Smooth muscle cell of the brain vasculature (primary cell): ENCODE measurements at places on chromosomes 6 and 20.

DNA sequence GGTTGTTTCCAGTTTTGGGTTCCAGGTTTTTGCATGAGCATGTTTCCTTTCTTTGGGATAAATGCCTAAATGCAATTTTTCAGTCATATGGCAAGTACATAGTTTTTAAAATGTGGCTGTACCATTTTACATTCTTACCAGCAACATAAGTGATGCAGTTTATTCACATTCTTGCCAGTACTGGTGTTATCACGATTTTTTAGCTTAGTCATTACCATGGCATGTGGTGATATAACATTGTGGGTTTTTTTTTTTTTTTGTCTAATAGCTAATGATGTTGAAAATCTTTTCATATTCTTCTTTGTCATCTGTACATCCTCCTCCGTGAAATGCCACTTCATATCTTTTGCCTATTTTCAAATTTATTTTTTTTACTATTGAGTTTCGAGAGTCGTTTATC lies 2.9 kb upstream of the TDRD6 start:
- no peak for DNase-seq

DNA sequence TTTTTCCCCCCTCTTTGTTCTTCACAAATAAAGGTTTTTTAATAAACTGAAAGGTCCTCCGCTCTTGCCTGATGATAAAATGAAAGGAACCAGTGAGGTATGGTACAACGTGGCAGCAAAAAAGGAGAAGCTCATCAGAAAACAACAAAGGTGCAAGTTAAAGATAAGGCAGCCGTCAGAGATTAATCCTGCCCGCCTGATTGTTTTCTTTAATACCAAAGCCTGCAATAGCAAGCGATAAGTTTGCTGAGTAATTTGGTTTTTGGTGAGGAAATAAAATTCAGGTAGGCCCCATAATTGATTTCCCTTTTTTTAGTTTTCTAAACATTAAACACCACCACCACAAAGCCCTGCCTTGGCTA lies 177.9 kb downstream of the MBOAT1 start:
- no peak for DNase-seq

DNA sequence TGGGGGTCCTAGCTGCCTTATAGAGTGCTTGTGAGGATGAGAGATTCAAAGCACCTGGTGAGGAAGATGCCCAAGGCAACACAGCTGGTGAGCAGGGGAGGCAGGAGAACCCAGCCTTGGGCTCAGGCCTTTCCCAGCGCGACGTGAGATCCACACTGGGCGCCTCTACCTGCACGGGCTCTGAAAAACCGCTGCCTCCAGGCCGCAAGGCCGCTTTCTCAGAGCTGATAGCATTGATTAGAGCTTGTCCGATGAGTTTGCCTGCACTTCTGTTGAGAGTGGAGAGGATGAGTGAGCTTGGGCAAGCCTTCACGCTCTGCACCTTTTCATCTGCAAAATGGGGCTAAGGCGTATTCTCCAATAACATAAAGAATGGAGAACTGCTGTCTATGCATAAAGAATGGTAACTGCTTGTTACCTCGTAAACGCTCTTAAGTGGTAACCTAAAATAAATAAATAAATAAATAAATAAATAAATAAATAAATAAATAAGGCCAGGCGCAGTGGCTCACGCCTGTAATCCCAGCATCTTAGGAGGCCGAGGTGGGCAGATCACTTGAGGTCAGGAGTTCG lies 916 bp downstream of the PABPC1L start:
- DNase-seq, result no peak

DNA sequence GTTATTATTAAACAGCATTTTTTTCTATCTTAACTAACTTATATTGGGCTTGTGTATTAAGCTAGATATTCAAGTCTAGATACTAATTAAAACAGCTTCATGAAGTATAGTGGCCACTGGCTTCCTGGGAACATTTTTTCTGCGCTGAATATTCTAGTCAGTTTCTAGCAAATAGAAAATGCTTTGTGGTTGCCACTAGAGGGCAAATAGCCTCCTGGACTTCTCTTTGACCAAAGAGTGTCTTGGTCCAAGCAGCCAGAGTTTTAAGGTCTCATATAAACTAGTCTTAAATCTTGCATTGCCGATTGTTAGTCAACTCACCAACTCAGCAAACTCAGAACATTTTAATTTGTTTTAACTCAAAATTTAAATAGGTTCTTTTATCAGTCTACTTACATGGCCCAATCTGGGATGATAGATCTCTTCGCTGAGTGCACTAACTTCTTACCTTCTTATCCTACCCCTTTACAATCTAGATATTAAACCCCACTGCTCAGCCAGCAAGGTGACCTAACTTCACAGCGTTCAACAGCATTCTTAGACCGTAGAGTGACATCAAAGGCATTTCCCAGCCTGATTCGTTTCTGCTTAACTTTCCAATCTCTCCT lies 24.6 kb upstream of the ID4 start:
- no peak for DNase-seq

DNA sequence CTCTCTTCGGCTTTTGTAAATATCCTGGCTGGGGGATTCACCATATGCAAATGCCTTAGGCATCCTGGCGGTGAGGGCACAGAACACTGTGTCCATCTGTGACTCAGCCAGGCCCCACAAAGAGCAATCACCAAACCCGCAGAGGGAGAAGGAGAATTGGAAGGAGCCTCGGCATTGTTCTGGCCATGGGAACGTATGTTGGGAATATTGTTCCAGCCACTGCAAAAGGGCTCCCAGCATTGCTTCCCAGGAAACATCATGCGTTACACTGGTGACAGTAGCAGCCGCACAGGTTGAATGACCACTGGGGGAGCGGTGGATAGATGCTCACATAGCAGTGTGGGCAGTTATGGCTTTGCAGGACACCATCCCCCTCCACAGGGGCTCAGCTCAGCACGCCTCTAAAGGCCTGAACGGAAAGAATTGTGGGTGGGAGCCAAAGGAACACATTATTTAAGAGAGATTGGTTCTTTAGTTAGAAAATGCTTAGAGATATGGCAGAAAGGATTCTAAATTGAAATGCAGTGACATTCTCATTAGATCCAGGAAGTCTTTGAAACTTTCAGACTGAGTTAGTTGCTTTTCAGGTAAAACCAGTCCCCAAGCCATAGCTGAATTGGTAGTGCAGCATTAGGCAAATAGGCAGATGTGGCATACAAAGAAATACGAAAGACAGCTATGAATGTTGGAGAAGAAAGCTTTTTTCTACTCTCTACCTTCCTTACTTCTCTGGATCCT lies 104.3 kb downstream of the RNF144B start:
- no peak for DNase-seq

DNA sequence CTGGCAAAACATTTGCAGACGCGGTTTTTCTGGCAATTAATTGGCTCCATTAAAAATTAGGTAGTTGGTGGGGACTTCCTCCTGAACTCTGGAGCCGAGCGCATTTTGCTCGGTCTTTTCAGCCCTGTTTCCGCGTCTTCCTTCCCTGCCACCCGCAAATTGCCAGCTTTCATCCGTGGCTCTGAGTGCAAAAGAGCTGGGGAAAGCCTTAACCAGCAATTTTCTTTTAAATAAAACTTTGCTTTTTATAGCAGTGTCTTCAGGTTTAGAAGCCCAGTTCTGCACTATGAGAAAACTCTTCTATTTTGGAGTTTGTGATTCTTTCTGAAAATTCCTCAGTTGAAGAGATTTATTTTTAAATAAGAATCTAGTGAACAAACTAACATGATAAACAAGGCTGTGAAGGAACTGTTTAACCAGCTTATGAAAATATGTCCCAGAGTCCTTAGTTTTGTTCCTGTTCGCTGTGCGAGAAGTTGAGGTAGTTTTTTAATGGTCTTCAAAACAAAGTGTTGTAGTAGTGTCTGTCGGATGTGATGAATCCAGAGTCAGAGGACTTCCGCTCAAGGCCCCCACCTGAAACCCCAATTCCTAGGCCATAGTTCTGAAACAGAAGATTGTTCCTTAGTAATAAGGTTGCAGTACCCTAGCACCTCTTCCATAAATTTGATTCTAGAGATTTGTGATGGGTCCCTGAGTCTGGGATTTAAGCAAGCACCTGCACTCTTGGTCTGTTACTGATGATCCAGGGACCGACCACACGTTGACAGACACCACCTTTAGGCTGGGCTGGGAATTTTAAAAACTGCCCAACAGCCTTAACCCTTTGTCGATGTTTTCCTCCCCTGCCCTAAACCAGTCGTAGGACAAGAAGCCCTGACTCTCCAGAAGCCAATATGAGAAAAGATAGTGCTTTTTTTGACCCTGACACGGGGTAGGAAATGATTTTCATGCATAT lies 950 bp downstream of the KCTD20 start:
- no peak for DNase-seq

DNA sequence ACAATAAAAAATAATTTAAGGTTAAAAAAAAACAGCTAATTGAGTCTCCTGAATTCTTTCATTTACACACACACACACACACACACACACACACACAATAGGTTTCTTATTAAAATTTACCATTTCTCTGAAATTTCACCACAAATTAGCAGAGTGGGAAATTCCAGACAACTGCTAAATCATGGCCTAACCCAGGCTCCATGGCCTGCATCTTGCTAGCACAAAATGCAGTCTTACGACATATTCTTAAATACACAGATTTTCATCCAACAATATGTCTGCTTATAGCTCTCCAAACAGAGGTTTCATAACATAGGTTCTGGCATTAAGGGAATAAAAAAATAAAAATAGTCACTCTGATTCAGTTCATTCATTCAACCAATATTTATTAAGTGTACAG lies 46.9 kb downstream of the SOD2 start:
- no peak for DNase-seq

DNA sequence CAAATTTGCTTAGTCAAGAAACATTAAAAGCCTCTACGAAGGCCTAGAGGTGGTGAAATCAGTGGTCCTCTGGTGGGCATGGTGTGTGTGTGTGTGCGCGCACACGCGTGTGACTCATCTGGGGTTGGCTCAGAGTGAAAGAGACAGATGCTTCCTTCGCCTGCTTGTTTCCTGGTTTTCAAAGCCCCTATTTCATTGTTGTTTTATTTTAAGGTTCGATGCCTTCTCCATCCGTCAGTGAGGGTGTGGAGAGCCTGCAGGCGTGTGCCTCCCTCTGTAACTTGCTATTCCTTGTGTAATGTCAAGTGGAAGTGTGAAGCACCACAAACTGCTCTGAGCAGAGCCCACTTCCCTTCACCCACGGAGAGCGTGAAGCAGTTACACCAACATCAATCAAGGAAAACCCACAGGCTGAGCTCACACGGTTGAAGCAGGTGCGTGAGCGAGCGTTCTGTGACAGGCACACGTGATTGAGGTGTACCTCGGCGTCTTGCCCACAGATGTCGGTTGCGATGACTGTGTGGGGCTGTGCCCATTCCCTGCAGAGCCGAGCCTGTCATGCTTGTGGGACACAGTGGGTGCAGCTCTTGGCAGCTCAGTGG lies 233.9 kb downstream of the PRL start:
- no peak for DNase-seq

- no peak for DNase-seq
These were observed 1.6 kb downstream of the TPBG start for GRCh38 chr6:82365016-82365795.

- no peak for DNase-seq
These were observed 122.8 kb upstream of the PTPN1 start for GRCh38 chr20:50387218-50387995.

DNA sequence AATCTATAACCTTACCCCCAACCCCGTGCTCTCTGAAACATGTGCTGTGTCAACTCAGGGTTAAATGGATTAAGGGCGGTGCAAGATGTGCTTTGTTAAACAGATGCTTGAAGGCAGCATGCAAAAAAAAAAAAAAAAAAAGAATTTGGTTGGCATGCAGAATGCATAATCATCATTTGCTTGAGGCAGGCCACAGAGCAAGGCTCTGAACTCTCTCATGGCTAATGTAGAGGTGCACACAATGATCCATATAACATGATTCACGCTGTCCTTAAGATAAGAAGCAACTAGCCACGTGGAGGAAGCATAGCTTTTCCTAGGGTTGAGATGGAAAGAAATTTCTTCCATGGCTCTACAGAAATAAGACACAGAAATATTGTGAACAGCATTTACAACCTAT lies 27.6 kb upstream of the RPN2 start:
- no peak for DNase-seq

DNA sequence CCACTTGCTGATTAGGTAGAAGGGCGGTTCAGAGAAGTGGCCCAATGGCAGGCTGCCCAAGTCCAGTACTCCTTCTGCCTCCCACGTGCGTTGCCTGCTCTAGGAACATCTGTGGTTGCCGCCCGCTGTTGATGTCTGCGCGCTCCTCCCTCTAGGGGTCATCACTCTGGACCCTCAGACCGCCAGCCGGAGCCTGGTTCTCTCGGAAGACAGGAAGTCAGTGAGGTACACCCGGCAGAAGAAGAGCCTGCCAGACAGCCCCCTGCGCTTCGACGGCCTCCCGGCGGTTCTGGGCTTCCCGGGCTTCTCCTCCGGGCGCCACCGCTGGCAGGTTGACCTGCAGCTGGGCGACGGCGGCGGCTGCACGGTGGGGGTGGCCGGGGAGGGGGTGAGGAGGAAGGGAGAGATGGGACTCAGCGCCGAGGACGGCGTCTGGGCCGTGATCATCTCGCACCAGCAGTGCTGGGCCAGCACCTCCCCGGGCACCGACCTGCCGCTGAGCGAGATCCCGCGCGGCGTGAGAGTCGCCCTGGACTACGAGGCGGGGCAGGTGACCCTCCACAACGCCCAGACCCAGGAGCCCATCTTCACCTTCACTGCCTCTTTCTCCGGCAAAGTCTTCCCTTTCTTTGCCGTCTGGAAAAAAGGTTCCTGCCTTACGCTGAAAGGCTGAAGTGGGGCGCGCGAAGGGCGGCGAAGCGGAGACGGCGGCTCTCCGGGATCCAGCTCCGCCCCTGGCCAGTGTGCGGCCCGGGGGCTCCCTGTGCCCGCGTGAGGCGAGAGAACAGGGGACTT lies 8.5 kb downstream of the TRIM15 start:
- peak; percentile 3 for DNase-seq

- no peak for DNase-seq
These were observed 33.2 kb downstream of the HMGCLL1 start for GRCh38 chr6:55545791-55546190.

DNA sequence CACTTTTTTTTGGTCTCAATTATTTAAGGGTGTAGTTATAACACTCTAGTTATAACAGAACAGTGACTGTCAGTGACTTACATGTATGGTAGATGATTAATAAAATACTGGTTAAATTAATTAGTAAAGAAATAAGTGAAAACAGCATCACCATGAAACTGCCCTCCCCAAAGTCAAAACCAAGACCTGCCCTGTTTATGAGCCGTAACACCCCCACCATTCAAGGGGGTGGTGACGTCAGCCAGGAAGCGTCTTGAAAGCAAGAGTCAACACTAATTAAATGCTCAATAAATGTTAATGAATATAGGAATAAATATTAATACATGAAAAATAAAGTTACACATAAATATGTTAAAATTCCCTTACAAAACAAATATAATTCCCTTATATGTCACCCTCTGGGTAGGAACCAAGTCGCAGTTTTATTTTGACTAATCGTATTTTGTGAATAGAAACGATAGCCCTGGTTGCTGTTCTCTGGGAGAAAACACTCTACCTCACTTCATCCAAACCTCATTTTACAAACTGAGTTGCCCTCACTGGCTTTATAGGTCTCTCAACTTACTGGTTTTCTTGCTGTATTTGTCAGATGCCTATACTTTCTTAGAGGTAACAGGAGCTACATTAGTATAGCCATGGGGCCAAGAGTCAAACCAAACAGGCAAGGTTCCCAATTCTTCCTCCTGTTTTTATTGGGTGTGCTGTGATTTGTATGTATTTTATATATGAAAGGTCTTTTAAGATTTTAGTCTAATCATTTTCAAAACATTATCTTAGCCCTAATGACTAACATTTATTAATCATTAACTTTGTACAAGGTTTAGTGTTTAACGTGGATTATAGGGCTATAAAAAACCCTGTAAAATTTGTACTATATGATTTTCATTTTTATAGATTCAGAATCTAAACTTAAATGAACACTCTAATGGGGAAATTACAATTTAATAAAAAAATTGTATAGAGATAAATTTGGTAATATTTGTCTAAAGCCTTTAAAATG lies 227.9 kb upstream of the IRAK1BP1 start:
- DNase-seq, result no peak

GRCh38 chr20:58894652-58895447 lies 42.3 kb downstream of the GNAS start:
- no peak for DNase-seq
